Right ventricle myocardium superior (tissue), 1 donor: ENCODE measurements at places on chromosomes 13 and 19.

DNA sequence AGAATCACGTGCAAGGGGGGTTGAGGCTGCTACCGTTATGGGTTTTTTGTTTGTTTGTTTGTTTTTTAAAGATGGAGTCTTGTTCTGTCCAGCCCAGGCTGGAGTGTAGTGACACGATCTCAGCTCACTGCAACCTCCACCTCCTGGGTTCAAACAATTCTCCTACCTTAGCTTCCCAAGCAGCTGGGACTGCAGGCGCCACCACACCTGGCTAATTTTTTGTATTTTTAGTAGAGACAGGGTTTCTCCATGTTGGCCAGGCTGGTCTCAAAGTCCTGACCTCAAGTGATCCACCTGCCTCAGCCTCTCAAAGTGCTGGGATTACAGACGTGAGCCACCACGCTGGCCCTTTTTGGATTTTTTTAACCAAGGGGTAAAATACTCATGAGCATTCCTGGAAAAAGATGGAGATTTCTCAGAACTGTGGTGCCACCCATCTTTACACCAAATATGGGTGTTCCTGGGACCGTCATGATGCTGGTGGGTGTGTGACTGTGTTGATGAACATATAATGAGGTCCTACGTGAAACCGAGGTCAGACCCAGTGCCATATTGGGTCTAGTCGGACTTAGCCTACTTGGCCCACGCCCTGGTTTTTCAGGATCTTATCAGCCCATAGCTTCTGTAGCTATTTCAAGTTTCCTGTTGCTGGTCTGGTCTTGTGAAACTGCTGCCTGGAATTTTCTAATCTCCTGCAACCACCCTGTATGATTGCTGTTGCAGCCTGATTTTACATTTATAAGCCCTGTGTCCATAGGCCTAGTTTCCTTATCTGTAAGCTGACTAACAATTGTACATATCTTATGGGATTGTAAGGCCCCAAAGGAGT is 6.2 kb downstream of the PPP1R15A start:
- peak; percentile 65 for DNase-seq

DNA sequence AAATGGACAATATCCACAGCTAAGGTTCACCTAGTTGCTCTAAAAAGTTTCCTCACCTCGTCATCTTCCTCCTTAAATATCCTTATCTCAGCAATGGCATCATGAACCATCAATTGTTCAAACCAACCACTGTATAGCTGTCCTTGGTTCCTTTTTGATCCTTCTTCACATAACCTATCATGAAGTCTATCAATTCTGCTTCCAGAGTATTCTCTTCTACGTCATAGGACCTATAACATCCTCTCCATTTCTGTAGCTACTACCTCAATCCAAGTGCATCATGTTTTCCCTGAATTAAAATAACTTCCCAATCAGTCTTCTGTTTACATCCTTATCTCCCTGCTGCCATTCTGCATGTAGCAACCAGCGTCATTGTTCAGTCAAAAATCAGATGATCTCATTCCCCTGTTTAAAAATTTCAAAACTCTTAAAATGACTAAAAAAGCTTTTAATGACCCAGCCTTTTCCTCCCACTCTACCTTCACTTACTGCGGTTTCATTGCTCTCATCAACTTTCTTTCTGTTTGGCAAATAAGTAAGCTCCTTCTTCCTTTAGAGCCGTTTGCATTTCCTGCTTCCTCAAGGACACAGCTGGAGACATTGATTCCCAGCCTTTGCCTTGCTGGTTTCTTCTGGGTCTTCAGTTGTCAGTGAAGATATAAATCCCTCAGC is 223.9 kb upstream of the MIR17HG start:
- DNase-seq: no peak

DNA sequence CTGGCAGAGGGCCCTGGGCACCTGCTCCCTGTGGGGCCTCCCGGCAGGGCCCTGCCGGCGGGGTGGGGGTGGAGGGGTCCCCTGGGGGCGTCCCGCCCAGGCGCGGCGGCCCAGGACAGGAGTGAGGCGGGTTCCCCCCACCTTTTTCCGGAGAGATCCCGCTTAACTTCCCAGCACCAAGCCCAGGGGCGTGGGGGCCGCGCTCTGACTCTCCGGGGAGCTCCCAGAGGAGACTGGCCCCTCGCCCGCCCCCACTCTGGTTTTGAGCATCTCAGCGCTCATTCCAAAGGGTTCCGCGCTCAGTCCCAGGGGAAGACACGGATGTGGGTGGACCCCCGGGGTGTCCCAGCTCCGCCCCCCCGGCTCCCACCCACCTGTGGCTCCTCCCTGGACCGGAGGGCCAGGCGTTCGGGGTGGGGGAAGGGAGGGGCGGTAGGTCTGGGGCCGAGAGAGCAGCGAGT is 476 bp downstream of the C2CD4C start:
- DNase-seq: no peak

- DNase-seq: peak; percentile 71
These were observed 653 bp downstream of the TMTC4 start for GRCh38 chr13:100673713-100674571.

GRCh38 chr13:113497217-113497616 is 6.7 kb upstream of the DCUN1D2 start:
- DNase-seq: no peak
